ENCODE measurements at places on chromosomes 1 and 21.

DNA sequence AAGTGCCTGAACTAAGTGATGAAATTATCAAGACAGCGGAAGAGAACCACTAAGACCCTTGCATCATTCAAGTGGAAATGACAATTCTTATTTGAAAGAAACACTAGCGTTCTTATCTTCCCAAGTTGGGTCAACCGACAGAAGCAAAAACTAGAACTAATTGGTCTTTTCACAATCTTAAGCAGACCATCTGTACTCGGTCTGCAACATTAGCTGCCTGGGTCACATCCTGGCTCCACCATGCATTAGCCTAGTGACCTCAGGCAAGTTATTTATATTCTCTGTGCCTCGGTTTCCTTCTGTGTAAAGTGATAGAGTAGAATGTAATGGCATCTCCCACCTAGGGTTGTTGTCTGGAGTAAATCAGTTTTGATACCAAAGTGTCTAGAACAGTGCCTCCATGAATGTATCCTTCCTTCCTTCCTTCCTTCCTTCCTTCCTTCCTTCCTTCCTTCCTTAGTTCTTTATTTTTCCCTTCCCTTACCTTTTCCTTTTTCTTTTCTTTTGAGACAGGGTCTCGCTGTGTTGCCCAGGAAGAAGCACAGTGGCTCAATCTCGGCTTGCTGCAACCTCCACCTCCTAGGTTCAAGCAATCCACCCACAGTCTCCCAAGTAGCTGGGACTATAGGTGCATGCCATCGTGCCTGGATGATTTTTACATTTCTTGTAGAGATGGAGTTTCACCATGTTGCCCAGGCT lies 6.0 kb downstream of the COLGALT2 start:
- DNase-seq, result no peak

GRCh38 chr1:241612533-241613477 lies 27.4 kb downstream of the CHML start:
- no peak for DNase-seq

GRCh38 chr1:221166559-221167318 lies 287.5 kb downstream of the HLX start:
- DNase-seq, result no peak

- DNase-seq, result no peak
Observed at GRCh38 chr1:167623951-167624350, 6.1 kb upstream of the RCSD1 start.

- no peak for DNase-seq
Observed at GRCh38 chr1:205590777-205591513, 40.9 kb downstream of the ELK4 start.

DNA sequence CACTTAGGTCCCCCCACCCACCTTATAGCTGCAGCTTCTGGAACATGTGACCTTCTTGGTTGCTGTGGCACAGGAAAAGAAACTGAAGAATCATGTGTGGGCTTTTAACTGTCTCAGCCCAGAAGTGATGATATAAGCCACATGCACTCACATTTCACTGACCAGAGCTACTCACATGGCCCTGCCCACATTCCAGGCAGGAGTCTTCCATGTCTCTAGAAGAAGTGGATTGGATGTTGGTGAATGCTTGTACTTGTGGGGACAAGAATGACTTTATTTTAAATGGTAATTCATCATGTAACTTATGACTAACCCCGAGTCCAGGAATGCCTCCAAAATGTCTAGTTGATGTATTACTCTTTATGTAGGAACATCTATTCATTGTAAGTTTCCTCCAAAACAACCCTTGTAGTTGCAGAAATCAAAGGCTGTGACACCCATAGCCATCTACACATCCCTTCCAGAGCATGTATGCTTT lies 15.8 kb upstream of the CAMK1G start:
- DNase-seq, result no peak

DNA sequence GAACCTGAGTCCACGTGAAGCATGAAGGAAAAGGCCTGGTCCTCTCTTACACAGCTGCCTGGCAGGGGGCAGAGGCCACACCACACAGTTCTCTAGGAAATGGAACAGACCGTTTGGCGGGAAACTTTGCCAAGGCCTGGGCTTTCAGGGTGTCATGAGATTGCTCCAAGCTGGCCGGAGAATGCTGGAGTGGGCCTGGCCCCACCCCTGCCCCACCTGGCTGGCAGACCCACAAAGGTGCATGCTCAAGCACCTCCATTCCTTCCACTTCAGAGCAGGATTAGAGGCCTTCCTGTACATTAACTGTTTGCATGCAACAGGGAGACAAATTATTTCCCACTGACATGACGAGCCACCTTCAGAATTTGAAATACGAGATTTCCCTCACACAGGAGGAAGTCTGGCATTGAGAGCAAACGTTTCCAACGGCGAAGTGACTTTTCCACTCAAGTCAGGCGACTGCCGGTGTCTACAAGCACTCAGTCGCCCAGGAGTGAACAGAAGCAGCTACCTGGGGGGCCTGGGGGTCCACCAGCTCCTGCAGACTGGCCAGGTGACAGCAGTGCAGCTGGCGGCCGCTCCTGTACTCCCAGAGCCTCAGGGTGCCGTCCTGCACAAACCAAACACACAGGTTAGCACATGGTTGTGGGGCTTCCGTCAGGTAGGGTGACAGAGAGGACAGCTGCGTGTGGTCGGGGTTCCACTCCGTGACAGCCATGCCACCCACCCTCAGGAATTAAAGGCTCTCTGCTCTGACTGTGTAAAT lies 24.0 kb downstream of the WDR4 start:
- no peak for DNase-seq

DNA sequence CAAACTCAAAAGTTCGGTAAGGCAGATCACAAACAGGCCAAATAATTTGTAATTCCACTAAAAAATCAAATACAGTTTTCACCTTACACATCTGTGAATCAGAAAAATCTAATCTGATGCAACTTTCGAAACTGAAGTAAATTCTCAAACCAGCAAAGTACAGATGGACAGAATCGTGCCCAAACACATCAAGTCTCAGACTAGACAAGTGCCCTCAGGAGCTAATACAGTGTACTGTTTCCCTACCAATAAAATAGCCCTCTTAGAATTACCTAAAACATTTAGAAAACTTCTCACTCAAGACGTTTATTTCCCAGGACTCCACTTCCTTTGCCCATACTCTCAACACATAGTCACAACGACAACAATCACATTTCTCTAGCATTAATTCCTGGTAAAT lies 134.2 kb downstream of the SMYD2 start:
- no peak for DNase-seq

- no peak for DNase-seq
Observed at GRCh38 chr1:76939050-76939816, 72.0 kb downstream of the ST6GALNAC5 start.

DNA sequence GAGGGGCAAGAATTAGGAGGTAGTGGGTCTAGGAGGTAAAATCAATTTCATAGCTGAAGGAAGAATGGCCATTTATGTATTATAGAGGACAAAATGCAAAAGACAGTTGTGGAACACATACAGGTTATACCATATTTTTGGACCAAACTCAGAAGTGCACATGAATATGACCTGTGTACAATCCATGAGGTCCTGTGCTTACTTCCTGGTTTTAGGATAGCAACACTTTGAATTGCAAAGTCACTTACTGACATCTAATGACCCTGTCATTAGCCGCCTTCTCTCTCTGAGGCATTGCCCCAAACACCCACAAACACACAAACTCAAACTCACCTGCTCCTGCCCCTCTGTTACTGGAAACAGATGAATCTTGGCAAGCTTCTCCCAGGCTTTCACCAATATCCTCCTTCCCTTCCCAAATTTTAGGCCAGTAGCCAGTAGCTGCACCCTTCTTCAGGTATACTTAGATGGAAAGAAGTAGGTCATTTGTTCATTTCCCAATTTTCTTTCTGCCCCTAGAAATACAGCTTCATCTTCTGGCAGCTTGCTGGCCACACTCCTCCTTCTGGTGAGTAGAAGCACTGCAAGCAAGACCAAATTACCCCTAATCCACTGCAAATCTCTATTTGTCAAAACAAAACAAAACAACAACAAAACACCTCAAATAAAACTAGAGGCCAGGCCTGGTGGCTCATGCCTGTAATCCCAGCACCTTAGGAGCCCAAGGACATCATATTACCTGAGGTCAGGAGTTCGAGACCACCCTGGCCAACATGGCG lies 13.7 kb upstream of the RPL5 start:
- no peak for DNase-seq

GRCh38 chr1:974293-974640 lies 7.6 kb downstream of the PERM1 start:
- DNase-seq, result no peak

- no peak for DNase-seq
Observed at GRCh38 chr1:161707503-161707902, 474 bp downstream of the FCRLA start.

- DNase-seq, result no peak
Observed at GRCh38 chr21:31972622-31973021, 99.8 kb downstream of the HUNK start.

DNA sequence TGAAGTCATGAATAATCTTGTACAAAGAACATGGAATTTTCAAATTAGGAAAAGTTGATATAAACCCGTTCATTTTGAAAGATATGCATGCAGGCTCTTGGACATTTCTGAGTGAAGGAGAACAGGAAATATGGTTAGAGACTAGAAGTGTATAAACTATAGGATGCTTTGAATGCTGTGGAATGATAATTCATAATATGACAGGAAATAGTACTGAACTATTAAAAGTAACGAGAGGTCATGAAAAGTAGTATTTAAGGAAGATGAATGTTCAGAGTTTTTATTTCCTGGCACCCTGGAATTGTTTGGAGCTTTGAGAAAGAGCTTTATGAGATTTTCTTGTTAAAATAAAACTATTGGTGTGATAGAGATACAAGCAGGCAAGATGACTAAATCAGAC lies 18.7 kb upstream of the CRB1 start:
- DNase-seq, result no peak

DNA sequence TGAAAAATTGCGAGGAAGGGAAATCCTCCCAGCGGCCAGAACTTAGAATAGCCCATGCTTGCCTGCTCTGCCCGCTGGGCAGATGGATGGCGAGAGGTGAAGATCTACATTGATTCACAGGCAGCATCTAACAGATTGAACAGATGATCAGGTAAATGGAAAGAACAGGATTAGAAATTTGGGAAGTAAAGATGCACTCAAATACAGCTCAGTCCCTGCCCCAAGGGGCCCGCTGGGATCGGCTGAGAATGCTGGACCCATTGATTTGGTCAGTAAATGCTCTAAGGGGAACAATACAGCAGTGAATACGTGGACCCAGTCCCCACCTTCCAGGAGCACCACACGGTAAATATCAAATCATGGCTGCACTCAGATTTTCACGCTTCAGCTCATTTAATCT lies 248.2 kb downstream of the MATN1 start:
- no peak for DNase-seq

GRCh38 chr1:25645637-25646400 lies 29.2 kb downstream of the MAN1C1 start:
- no peak for DNase-seq

- DNase-seq, result no peak
Observed at GRCh38 chr21:37384416-37384815, 17.8 kb downstream of the DYRK1A start.

DNA sequence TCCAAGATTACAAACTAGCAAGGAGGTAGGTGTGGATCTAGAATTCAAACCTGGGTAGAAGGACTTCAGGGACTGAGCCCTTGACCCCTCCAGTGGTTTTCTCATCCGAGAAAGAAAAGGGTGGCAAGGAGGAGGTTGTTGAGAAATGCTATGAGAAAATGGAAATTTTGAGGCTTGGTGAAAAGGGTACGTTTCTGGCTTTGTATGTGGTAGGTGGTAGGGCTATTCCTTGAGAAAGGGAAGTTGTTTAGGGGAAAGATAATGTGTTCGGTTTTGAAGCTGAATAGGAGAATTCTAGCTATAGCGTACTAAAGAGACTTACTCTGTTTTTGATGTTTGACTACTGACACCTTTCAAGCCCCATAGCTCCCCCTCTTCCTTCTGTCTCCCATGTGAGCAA lies 133.8 kb downstream of the CNIH3 start:
- no peak for DNase-seq

DNA sequence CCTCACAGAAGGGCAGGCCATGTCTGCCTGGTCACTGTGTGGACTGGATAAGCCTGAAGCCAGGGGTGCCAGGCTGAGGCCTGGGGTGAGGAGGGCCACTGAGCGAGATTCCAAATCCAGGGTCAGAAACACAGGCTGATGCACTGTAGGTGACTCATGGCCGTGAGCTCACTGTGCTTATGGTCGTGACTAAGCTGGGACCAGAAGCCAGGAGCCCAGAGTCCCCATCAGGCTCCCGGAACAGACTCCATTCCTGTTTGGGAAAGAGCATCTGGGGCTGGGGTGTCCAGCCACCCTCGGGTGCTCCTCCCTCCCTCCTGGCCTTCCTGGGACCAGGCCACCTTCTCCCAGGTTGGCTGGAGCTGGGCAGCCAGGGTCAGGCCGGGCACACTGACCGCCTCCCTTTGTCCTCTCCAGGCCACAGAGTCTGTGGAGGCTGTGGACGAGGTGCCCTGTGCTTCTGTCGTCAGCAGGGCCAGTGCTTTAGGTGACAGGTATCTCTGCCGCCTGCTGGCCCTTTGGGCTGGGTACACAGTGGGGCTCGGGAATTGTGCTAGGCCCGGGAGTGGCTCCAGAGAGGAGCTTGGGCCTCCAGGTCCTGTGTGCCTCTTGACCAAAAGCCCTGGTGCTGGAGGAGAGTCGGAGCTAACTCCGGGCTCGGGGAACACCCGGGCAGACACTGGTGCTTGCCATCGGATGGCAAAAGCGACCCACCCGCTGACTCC lies 36.7 kb downstream of the AJAP1 start:
- DNase-seq, result no peak

GRCh38 chr1:40226192-40226591 lies 21.5 kb upstream of the TMCO2 start:
- no peak for DNase-seq

- DNase-seq, result no peak
Observed at GRCh38 chr21:41777951-41778815, 11.3 kb upstream of the RIPK4 start.

GRCh38 chr21:46091631-46092025 lies 6.3 kb upstream of the COL6A2 start:
- DNase-seq, result no peak

DNA sequence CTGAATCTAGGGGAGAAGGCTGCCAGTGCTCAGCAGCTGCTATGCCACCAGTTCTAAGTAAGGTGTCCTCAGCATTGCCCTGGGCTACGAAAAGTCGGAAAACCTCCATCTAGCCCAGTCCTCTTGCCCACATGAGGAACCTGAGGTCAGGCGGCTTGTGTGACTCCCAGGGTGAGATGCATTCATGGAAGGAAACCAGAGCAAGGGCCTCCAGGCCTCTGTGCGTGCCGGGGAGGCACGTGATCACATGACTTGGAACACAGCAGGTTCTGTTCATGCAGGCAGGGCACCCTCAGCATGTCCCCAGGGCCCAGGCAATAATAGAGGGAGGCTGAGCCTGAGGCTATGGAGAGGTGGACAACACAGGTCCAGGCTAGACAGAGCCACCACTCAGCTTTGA lies 312.5 kb upstream of the DUSP10 start:
- no peak for DNase-seq
